ENCODE measurements at places on chromosomes 1 and 21.

GRCh38 chr1:246825557-246826175 lies 101.5 kb downstream of the SCCPDH start:
- no peak for DNase-seq

DNA sequence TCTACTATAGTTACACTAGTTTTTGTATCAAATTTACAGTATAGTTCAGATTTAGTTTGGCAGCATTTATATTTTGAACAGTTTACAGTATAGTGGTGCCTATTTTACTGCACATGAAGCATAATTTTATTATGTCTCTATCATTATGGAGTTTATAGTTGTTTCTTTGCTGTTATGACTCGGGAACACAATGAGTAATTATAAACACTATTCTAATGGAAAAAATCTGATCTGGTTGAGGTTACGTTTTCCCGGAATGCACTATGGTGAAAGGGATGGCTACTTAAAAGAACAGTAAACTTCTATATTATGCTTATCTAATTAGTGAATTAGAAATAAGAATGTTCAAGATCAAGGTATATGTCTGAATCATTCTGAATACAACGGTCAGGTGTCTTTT lies 10.6 kb downstream of the LCA5L start:
- no peak for DNase-seq

GRCh38 chr1:59137968-59138367 lies 158.9 kb upstream of the FGGY start:
- DNase-seq, result no peak

DNA sequence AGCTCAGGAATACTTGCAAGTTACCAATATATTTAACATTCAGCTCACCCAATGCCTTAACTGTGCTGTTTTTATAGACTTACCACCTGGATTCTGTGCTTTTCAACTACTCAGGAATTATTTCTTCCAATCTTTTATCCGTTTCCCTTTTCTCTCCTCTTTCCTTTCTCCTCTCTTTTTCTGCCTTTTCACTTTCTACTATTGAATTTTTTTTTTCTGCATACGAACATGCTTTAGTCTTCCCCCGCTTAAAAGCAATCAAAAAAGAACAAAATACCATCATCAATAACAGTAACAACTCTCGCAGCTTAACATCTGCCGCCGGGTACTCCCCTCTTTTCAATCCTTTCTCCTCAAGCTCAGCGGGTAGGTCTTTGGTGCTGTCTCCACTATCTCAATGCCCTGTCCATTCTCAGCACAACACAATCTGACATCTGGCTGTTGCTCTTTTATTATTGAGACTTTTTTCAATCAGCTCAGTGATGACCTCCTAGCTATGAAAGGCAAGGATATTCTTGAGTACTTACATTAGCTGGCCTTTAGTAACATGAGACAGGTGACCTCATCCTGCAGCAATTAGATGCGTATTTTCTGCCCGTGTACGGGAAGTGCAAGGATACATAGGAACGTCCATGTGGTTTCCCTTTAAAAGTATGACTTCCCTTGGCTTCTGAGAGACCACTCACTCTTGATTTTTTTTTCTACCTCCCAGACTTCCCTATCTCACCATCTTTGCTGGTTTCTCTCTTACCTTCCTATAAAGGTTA lies 40.2 kb upstream of the SIPA1L2 start:
- DNase-seq, result no peak

- no peak for DNase-seq
These were observed 1.1 kb upstream of the ABCD3 start for GRCh38 chr1:94416901-94417727.

DNA sequence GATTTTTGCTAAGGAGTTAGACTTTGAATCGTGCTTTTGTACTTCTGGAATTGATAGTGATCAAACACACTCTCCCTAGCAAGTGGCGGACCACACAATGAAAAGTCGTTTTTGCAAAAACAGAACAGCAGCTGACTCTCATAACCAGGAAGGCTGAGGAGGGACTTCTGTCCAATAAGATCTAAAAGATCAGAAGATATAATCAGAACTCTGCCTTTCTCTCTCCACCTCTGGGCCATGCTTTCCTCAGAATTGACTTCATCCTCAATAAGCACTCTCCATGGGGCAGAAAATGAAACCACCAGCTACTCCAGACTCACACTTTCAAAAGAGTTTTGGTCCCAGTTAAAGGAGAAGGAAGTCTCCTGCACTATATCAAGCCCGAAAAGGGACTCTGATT lies 55.3 kb upstream of the SAMD13 start:
- no peak for DNase-seq

DNA sequence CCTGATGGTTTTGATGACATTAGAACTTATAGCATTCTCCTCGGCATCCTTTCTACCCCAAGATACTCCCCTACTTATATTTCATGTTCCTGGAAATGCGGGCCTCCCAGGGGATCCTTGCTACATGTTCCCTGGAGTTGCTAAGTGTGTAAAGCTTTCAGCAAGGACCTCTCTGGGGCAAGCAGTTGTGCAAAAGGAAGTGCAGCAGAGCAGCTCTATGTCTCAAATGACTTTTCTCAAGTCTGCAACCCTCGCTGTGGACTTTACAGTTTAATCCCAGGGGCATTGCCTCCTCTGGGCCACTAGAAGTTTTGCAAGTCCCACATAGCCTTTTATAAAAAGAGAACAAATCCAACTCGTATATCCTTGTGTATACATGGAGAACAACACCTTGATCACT lies 20.8 kb upstream of the MNDA start:
- no peak for DNase-seq

DNA sequence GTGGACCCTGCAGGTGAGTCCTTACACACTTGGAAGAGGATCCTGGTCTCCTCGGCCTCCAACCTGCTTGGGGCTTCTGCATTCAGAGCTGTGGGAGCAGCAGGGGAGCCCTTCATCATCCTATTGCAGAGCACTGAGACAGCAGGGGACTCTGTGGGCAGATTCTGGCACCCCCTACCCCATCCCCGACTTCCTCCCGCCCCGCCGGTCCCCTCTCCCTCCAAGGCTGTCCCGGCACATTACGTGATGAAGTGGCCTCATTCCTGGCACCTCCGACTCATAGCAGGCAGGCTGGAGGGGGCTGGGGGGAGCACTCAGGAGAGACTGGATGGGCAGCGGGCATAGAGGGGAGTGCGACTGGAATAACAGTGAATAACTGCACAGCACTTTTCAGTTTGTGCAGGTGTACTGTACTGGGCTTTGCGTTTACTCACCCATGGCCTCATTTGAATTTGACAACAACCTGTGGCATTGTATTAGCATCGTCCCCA lies 394.1 kb downstream of the MATN1 start:
- no peak for DNase-seq

DNA sequence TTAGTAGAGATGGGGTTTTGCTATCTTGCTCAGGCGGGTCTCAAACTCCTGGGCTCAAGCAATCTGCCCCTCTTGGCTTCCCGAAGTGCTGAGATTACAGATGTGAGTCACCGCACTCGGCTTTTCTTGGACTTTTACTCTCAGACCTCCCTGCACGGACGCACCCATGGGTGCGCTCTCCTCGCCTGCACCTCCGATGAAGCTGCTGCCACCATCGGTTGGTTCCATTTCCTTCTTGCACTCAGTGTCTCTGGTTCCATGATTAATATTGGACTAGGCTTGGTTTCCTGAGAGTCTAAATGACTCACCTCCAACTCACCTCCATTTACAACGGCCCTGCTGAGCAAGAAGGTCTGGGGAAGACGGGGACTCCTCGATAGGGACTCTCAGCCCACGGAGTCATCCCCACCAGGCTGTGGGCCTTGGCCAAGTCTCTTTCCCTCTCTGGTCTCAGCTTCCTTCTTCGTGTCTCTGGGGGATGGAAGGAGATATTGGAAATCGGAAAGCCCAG lies 6.7 kb upstream of the TNFRSF8 start:
- DNase-seq, result no peak

- no peak for DNase-seq
These were observed 36.4 kb downstream of the RXRG start for GRCh38 chr1:165408518-165408917.

GRCh38 chr1:197911111-197911856 lies 5.9 kb upstream of the LHX9 start:
- no peak for DNase-seq

GRCh38 chr1:207079706-207080241 lies 8.9 kb upstream of the C4BPB start:
- no peak for DNase-seq

DNA sequence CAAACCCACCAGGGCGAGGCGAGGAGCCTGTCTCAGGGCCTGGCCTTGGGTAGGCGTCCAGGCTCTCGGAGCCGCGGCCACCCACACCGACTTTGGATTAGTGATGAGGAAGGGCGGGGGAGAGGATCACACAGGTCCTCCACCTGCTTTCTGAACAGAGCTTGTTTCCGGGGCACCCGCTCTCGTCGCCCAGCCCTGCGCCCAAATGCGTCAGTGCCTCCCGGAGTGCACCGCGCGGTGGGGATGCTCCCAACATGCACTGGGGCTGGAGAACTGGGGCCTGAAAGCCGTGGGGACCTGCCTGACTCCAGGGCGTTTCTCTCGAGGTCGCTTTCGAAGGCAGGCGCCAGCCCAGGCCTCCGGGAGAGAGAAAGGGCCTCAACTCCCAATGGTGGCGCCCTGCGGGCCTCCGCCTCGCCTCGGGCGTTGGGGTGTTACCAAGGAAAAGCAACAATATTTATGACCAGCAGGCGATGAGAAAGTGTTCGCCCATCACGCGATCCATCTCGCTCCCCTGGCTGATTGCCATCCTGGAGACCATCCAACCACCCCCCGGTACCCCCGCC lies 8.9 kb upstream of the LHX8 start:
- no peak for DNase-seq

DNA sequence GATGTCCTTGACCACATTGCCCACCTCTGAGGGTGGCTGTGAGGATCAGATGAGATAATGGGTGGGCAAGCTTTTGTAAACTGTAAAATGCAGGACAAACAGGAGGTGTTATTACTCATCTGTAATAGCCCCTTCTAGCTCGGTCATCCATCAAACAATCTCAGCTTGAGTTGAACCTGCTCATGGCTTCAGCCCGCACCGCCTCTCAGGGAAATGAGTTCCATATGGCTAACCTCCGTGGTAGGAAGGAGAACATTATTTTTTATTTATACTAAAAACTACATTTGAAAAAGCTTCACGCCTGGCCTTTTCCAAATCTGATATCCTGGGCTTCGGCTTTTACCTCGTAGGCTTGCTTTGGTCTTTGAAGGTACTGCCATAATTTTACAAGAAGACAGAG lies 116.2 kb upstream of the USP24 start:
- no peak for DNase-seq

DNA sequence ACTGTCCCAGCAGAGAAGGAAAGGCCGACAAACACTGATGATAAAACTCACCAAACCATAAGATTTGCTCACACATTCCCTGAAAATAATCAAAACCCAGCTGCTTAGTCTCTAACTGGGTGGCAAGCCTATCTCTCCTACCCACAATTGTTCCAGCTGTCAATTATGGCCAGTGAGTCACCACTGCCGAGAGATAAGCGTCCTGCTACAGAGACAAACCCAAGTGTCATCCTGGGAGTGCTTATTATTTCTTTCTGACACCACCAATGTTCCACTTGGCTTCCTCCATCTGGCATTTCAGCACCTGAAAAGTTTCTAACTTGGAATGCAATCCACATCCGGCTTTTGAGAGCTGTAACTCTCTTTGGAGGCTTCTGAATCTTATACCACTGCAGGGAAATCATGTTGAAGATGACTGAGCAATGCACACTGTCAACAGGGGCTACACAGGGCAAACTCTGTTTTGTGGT lies 51.5 kb upstream of the VAV3 start:
- no peak for DNase-seq

GRCh38 chr1:195569934-195570333 lies 1038.3 kb downstream of the KCNT2 start:
- no peak for DNase-seq

- no peak for DNase-seq
These were observed 50.7 kb downstream of the APP start for GRCh38 chr21:26119906-26120305.

DNA sequence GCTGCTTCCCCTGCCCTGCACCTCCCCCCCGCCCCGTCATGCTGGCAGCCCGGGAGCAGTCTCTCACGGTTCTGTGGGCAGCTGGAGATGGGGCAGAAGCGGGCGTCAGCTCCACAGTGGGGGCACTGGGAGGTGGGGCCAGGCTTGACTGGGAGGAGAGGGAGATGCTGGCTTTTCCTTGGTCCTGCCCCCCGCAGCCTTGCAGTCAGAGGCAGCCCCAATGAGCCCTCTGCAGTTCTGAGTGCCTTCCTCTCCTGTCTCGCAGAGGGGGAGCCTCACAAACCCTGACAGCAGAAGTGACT lies 21.7 kb downstream of the ARHGEF10L start:
- no peak for DNase-seq

- no peak for DNase-seq
These were observed 13.7 kb upstream of the DPH5 start for GRCh38 chr1:101039245-101039644.

DNA sequence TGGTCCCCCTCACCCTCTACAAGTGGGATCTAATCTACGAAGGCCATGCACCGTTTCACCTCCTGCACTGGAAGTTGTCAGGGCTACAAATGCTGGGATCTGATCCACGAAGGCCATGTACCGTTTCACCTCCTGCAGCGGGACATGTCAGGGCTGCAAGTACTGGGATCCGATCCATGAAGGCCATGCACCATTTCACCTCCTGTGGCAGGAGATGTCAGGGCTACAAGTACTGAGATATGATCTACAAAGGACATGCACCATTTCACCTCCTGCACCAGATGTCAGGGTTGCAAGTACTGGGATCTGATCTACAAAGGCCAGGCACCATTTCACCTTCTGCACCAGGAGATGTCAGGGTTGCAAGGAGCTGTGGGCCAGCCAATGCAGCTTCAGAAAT lies 7.0 kb downstream of the ALDH4A1 start:
- no peak for DNase-seq

- no peak for DNase-seq
These were observed 156.5 kb downstream of the PDE4B start for GRCh38 chr1:65949230-65949626.

DNA sequence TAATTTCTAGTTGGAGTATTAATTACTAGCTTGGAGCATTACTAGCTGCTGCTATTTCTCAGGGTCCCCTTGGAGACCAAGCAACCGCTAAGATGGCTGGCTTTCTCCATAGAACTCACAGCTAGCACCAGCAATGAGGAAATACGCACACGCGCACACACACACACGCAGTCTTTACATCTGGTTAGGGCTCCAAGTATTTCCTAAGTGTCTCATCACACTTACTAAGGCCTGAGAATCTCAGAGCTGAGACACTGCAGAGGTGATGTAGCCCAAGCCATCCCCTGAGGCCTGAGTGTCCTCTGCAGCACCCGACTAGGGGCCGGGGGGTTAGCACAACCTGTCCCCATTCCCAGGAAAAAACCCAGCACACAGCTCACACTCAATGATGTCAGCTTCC lies 42.5 kb downstream of the ITPKB start:
- DNase-seq, result no peak

DNA sequence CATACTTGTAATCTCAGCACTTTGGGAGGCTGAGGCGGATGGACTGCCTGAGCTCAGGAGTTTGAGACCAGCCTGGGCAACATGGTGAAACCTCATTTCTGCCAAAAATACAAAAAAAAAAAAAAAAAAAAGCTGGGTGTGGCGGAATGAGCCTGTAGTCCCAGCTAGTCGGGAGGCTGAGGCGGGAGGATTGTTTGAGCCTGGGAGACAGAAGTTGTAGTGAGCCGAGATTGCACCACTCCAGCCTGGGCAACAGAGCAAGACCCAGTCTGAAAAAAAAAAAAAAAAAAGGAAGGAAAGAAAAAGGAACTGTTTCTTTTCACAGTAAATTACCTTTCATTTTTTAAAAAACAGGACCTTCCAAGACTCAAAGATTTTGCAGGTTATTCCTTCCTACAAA lies 29.5 kb downstream of the LIN9 start:
- no peak for DNase-seq

GRCh38 chr1:178869119-178869697 lies 1.7 kb downstream of the ANGPTL1 start:
- no peak for DNase-seq
